AG09309 (cell line): ENCODE measurements at places on chromosomes 2 and 18.
A peak's percentile ranks its signal among the peaks of the same experiment; 100 is the strongest.

DNA sequence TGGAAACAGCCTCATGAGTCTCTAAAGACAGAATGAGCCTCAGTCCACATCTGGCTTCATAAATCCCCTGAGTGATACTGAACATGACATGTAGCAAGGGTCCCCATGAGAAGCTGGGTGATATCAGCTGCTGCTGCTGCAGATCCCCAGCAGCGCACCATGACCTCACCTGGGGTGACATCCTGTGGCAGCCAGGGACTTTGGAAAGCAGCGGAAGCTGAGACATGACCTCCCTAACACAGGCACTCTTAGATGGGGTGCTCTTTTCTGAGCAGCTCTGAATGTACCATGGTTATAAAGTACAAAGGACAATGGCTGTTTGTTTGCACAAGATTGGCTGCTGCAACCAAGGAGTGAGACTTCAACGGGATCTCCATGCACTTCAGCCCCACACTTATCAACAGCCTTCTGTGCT lies 74.7 kb upstream of the TMEM200C start:
- DNase-seq = no peak

DNA sequence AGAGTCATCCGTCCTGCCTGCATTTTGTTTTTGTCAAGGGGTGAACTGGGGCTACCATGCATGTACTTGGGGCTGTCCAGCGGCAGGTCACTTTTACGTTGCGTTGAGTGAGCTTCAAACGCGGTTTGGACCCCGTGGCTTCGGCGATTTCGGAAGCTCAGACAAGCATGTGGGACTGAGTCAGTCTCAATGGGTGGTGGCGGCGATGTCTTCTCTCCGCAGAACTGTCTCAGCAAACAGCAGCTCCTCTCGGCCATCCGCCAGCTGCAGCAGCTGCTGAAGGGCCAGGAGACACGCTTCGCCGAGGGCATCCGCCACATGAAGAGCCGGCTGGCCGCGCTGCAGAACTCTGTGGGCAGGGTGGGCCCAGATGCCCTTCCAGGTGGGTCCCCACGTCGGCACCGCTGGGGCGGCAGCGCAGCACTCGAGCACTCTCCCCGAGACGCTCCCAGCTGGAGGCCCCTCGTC lies 21.3 kb downstream of the FBLN7 start:
- DNase-seq = no peak

GRCh38 chr2:152580714-152581113 lies 136.5 kb downstream of the PRPF40A start:
- DNase-seq = no peak

GRCh38 chr2:11187083-11187619 lies 31.9 kb downstream of the SLC66A3 start:
- peak; percentile 68 for DNase-seq

GRCh38 chr2:226977775-226978190 lies 141.9 kb downstream of the RHBDD1 start:
- no peak for DNase-seq

DNA sequence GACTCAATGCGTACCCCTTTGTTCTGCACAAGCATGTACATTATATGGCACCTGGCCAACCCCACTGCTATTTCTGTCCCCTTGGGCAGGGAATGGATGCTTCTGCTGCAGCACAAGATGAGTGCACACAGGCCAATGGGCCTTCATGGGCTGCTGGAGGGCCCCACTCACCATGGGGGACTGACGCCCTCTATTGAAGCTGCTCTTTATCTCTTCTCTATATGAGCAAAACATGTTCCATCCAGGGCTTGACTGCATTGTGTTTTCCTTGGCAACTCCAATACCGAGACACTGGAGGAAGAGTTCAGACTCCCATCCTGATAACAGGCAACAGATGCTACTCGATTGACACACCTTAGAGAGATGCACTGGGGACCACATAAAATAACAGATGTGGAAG lies 251.6 kb upstream of the NCKAP5 start:
- no peak for DNase-seq

DNA sequence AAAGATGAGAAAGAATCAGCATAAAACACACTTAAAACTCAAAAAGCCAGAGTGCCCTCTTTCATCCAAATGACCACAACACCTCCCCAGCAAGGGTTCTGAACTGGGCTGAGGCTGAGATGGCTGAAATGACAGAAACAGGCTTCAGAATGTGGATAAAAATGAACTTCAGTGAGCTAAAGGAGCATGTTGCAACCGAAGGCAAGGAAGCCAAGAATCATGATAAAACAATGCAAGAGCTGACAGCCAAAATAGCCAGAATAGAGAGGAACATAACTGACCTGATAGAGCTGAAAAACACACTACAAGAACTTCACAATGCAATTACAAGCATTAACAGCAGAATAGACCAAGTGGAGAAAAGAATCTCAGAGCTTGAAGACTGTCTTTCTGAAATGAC lies 12.2 kb upstream of the PSMA8 start:
- DNase-seq = no peak

GRCh38 chr18:80112624-80113248 lies 3.7 kb downstream of the ADNP2 start:
- DNase-seq = no peak

DNA sequence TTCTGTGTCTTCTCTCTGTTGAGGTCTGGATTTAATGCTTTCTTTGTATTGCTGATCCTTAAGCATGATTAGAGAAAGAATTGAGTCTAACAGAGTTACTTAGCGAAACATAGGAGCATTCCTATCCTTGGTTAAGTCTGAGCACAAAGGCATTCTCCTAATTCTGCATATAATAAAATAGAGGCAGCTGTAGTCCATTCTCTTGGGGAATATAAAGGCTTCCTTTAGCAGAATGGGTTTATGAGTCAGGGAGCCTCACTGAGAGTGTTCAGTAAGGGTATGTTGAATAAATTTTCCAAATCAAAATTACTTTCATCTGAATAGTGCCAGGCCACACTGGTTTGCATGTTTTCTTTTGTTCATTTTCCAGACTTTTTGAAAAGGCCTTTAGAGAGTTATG lies 101.5 kb downstream of the GALNT1 start:
- peak; percentile 14 for DNase-seq
